Stimulated activated CD8-positive, alpha-beta memory T cell treated with anti-CD3 and anti-CD28 coated beads, Interleukin-15, amount 100 ng/mL, for 24 hours (primary cell): ENCODE measurements at places on chromosomes 13 and 19.

- DNase-seq = no peak
These were observed 13.9 kb downstream of the TTYH1 start for GRCh38 chr19:54429176-54429495.

- DNase-seq = no peak
These were observed 4.8 kb downstream of the TNFSF9 start for GRCh38 chr19:6535558-6536137.

DNA sequence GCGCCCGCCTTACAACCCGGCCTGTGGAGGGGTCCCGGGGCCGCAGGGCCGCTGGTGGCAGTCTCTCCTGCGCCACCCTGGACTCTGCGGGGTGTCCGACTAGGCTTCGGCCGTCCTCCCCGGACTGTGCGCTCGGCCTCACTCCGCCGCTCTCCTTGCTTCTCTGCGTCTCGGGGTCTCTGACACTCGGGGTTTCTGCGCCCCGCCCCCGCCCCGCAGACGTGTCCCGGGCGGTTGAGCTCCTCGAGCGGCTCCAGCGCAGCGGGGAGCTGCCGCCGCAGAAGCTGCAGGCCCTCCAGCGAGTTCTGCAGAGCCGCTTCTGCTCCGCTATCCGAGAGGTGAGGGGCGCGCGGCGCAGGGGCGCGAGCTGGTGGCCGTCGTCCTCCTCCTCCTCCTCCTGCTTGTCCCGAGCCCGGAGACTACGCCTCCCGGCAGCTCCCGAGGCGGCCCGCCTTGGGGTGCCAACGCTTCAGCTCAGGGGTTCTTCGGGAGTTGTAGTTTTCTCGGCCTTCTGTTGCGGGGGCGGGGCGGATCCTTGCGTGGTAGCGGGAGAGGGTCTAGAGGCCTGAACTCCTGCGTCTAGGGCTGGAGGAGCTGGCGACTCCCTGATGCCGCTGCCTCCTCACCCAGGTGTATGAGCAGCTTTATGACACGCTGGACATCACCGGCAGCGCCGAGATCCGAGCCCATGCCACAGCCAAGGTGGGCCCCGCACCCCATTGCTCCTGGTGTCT is 627 bp downstream of the LIN7B start:
- DNase-seq = peak; percentile 31

DNA sequence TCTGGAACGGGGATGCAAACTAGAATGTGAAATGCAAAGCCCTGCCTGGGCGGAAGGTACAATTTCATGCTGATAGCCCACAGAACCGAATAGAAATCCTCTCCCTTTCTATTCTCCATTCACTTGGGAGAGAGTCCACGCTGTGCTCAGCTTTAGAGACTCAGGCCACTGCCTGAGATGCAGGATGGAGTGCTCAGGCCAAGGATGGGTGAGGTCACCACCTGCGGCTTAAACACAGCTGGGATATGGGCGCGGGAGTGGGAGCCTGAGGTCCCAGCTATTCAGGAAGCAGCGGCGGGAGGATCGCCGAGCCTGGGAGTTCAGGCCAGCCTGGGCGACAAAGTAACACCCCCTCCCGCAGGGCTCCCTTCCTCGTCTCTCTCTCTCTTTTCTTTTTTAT is 446 bp upstream of the ZNF83 start:
- no peak for DNase-seq

DNA sequence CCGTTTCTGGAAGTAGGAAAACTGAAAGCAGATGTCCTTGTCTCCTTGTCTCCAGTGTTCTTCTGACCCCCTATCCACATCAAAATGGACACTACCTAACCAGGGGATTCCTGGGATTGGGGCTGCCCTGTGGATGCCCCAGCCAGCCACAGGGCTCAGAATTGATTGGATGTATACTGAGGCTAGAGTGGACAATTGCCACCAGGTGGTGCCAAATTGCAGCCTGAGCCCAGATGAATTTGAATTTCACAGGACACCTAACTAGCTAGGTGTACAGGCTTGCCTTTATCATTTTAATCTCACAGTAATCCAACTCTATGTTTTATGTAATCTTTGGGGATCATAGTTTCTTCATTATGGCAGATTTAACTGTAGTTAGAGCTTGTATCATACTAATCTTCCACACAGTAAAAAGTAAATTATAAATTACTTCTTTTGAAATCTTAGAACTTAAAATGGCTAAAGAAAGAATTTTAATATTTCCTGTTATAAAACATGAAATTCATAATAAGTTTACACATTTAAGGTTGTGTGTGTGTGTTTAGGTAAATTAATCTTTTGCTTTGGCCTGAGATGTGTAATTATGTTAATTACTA is 58.0 kb downstream of the PIBF1 start:
- DNase-seq = no peak

DNA sequence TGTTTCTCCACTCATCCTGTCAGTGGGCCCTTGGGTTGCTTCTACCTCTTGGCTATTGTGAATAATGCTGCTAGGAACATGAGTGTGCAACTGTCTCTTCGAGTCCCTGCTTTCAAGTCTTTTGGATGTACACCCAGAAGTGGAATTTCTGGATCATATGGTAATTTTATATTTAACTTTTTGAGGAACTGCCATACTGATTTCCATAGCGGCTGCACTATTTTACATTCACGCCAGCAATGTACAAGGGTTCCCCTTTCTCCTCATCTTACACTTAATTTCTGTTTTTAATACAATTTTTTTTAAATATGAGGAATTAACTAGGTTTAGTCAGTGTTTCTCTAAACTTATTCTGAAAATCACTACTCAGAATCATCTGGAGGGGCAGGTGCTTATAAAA is 24.2 kb upstream of the SLC46A3 start:
- no peak for DNase-seq

GRCh38 chr13:95660981-95661581 is 15.9 kb upstream of the DNAJC3 start:
- no peak for DNase-seq

GRCh38 chr13:41018602-41018948 is 541 bp downstream of the ELF1 start:
- DNase-seq = no peak

DNA sequence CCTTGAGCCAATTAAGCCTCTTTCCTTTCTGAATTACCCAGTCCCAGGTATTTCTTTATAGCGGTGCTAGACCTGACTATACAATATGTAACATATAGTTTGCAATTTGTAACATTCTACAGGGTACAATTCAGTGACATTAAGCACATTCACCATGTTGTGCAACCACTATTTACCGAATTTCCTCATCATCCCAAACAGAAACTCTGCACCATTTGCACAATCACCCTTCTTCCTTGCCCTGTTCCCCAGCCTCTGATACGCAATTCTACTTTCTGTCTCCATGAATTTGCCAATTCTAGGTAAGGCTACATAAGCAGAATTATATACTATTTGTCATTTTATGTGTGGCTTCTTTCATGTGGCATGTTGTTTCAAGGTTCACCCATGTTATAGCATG is 13.7 kb upstream of the SIGLEC10 start:
- DNase-seq = no peak

- no peak for DNase-seq
These were observed 28.7 kb upstream of the KCTD15 start for GRCh38 chr19:33767898-33768413.

DNA sequence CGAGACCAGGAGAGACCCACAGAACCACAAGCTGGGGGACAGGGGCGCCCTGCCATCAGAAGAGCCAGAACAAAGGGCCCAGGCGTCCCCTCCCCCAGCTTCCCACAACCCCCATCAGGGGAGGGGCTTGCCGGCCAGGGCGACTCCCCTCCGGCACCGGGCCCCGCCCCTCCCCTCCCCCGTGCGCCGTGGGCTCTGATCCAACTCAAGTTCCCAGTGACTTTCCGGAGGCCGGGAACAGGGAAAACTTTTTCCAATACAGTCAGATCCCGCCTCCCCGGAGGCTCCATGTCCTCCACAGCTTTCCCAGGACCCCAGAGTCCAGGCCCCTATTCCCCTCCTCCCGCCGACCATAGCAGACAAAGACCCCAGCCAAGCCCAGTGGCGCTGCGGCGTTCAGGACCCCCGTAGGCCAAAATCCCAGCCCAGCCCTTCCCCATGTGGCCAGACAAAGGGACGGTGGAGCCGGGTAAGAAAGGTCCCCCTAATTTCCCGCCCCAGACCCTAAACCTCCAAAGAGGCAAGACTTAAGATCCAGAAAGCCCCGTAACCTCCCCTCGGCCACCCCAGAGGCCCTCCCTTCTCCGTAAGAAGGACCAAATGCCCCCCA is 673 bp downstream of the TEAD2 start:
- no peak for DNase-seq

- DNase-seq = no peak
These were observed 47.6 kb downstream of the TEX29 start for GRCh38 chr13:111368091-111368490.

- DNase-seq = no peak
These were observed 329.7 kb downstream of the NDFIP2 start for GRCh38 chr13:79810669-79811068.
